ENCODE measurements at places on chromosomes 5 and 9.

- peak; percentile 4 for DNase-seq
Measured at GRCh38 chr5:115098041-115098702, 71.5 kb downstream of the TRIM36 start.

DNA sequence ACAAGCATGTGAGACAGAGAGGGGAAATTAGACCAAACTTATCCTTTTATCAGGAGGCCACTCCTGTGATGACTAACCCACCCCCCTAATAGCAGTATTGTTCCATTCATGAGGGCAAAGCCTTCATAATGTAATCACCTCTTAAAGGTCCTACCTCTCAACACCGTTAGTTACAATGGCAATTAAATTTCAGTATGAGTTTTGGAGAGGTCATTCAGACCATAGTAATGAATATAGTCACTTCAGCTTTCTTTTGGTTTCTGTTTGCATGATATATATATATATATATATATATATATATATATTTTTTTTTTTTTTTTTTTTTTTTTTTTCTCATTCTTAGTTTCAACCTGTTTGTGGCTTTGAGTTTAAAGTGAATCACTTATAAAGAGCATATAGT lies 10.5 kb downstream of the ADGRV1 start:
- no peak for DNase-seq

DNA sequence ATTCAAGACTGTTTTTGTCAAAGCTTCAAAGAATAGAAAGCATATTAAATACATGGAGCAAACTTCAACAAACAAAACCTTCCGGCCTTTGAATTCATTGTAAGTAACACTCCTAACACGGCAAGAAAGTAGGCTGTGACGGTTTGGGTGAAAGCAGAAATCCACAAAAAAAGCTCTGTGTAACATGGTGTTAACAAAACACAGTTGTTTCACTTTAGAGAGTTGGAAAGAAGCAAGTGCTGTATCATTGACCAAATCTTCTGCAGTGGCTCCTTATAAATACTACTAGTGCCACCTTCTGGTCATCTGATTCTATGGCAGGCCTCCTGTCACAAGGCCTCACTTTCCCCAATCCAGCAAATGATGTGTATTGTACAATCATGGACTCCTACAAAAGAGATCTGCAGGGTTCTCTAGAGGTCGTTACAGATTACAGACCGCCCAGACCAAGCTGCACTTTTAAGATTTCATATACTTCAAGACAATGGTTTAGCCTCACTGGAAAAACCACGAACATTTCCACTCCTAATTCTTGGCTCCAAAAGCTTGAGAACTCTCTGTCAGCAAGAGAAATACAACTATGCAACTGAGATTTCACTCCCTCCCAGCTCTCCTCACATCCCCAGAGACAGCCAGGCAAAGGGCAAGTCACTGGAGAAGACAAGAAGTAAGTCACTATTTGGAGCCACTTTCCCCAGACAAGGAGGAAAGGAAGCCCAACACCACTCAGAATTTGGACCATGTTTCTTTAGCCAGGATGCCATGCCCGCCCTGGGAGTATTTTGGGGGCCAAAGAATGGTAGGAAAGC lies 196.2 kb downstream of the DTWD2 start:
- DNase-seq = no peak

DNA sequence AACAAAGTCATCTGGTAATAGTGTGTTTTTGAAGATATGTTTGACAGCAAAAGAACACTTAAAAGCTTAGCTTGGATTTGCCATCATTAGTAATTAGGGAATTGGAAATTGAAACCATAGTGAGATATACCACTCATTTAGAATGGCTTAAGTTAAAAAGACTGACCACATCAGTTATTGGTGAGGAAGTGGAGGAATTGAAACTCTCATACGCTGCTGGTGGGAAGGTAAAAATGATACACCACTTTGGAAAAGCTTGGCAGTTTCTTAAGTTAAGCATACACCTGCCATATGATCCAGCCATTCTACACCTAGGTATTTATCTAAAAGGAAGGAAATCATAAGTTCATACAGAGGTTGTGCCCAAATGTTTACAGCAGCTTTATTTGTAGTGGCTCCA lies 213.2 kb downstream of the TRIO start:
- DNase-seq = no peak

- no peak for DNase-seq
Measured at GRCh38 chr5:149748471-149749094, 18.5 kb downstream of the PPARGC1B start.

- DNase-seq = no peak
Measured at GRCh38 chr5:139299486-139299885, 5.9 kb downstream of the MATR3 start.

DNA sequence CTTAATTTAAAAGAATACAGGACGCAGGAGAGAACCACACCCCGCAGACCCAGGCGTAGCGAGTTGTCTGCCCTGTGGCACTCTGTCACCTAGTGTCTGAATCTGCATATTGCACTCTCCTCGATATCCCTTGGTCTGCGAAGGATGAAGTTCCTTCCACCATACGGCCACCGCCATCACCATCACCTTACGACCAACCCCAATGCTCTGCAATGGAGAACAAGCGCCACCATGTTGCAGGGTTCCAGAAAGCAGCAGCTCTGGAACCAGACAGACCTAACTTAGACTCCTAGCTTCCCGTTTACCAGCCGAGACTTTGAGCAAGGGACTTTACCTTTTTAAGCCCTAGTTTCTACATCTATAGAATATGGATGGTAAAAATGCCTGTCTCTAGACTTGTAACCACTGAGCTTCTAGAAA lies 77.4 kb upstream of the DMRT1 start:
- DNase-seq = no peak

DNA sequence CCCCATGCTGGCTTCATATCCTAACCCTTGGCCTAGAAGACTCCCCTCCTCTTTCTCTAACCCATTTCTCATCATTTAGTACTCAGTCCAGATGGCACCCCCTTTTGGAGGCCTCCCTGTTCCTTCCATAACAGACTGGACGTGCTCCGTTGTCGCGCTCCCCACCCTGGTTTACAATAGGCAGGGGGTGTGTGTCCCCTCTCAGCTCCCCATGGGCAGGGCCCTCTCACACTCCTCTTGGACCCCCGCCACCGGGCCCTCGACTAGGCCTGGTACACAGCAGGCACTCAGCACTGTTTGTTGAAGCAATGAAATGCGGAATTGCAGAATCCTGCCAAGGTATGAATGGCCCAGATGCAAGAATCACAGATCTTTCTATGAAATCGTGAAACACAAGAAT lies 227.4 kb downstream of the FSTL4 start:
- DNase-seq = no peak

GRCh38 chr9:123998970-123999621 lies 12.5 kb upstream of the LHX2 start:
- no peak for DNase-seq

DNA sequence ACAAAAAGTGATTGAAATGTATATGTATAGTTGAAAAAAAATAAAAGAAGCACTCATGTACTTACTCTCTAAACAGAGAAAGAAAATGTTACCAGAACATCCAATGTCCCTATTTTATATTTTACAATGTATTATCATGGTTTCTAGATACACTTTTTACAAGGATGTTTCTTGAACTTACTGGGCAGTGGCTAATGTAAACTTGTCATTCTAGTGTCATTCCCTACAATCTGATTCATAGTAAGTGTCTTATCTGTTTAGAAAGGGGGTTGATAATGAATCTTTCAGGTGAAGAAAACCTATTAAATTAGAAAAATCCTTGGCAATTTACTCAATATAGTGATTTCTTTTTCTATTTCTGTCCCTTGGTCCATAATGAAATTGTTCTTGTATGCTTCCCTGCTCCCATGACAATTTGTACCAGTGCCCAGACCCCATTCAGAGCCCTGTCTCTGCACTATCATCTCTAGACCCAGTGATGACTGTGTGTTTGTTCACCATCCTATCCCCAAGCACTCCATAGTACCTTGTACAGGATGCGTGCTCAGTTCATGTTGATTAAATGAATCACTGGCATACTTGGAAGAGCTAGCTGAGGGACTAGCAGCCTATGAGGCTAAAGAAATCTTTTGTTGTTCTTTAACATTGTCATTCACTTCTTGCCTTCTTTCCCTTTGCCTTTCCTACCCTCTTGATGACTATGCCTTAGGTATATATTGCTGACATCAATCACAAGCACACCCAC lies 101.2 kb downstream of the HMHB1 start:
- no peak for DNase-seq

- DNase-seq = no peak
Measured at GRCh38 chr5:32850817-32851496, 139.8 kb downstream of the NPR3 start.

DNA sequence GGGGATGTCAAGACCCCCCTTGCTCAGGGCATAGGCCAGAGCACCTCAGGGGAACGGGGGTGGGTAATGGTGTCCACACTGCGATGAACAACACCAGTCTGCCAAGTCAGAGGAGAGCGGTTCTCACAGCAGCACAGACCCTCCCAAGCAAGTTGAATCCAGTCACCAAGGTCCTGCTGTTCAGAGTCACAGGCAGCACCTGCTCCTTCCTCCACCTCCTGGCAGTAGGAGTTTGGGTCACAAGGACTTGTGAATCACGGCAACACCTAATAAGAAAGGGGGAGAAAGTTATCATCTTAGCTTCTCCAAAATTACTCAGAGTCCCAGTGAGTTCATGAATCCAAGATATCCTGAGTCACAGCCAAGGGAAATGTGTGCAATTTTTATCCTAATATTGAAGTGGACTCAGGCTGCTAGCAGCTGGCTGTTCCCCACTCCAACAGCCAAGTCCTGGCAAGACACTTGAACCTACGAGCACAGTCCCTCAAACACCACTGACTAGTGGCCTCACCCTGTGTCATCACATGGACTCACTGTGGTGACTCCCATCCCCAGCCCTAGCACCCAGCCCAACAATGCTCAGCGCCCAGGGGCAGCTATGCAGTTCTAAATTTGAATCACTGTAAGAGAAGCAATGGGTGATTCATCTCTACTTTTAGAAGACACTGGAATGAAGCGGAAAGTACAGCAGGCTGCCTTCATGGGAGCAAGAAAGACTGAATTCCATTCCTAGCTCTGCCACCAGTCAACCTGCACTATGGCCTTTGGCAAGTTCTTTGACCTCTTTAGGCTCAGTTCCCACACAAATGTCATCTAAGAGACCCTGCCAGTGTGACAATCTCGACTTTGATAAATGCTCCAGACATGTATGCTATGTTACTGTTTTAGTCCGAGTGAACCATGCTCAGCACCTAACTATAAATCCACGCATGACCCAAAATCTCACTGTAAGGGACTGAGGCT lies 113.7 kb downstream of the KLHL3 start:
- DNase-seq = no peak

Measured in activated CD8-positive, alpha-beta memory T cell treated with anti-CD3 and anti-CD28 coated beads for 1 hour (primary cell).